Activated naive CD8-positive, alpha-beta T cell treated with anti-CD3 and anti-CD28 coated beads for 36 hours (primary cell): ENCODE measurements at places on chromosomes 7 and 10. TPM values are rescaled to one million over a fixed set of nuclear protein-coding genes. Genes with fewer than 3 reads are reported as not detected.

Gene PILRA
- total RNA-seq: 0.68 TPM

Gene SPDYE6
- total RNA-seq: not detected

Gene CXCL12
- not detected for total RNA-seq

Gene CSGALNACT2
- 16.8 TPM for total RNA-seq

Gene GBF1
- total RNA-seq: 29.5 TPM

Gene IKZF1
- 220 TPM for total RNA-seq

Gene KIAA1217
- total RNA-seq: 1.6 TPM

GRCh38 chr10:23073527-23073926, 21.9 kb upstream of the MSRB2 start:
- peaks cover 7% of the 10 kb centered on the region for H3K27me3 ChIP-seq
- H3K4me3 ChIP-seq: no peak overlapping the region
- no peak overlapping the region for H3K27ac ChIP-seq
- no peaks in the 10 kb centered on the region for H3K4me1 ChIP-seq

DNA sequence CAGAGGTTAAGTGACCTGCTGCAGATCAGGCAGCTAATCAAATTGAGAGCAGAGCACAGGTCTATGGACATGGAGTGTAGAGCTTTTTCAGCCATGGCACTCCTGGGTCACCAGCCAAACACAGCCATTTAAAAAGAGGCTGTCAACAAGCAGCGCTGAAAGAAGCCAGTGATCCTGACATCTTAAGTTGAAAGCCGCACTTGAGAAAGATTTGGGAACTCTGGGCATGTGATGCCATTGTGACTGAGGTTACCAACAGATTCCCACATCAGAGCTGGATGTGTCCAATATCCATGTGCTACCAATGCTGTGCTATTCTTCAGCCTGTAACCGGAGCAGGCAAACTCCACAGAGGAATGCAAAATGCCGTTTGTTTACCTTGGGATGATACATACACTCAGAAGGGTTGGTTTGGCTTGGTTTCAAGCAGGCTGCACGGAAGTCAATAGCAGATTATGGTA, 56.2 kb upstream of the ABLIM1 start:
- no peaks in the 10 kb centered on the region for H3K36me3 ChIP-seq
- H3K4me1 ChIP-seq: no peaks in the 10 kb centered on the region
- DNase-seq: no peak
- H3K27ac ChIP-seq: no peak overlapping the region

- no peaks in the 10 kb centered on the region for H3K27me3 ChIP-seq
- peaks cover 30% of the 10 kb centered on the region for H3K36me3 ChIP-seq
- DNase-seq: no peak
- H3K4me1 ChIP-seq: peaks cover 10% of the 10 kb centered on the region
- H3K27ac ChIP-seq: no peak overlapping the region
- H3K4me3 ChIP-seq: no peak overlapping the region
These were observed 28.0 kb downstream of the GLCCI1 start for GRCh38 chr7:7996568-7996967.

- DNase-seq: no peak
- no peaks in the 10 kb centered on the region for H3K4me1 ChIP-seq
- H3K27me3 ChIP-seq: peaks cover 24% of the 10 kb centered on the region
- H3K4me3 ChIP-seq: no peak overlapping the region
- H3K36me3 ChIP-seq: no peaks in the 10 kb centered on the region
These were observed 963.2 kb upstream of the CELF2 start for GRCh38 chr10:10054466-10054865.

- H3K36me3 ChIP-seq: no peaks in the 10 kb centered on the region
- H3K4me1 ChIP-seq: no peaks in the 10 kb centered on the region
- peaks cover 5% of the 10 kb centered on the region for H3K27me3 ChIP-seq
- no peak overlapping the region for H3K27ac ChIP-seq
These were observed 122.0 kb upstream of the PPP2R2D start for GRCh38 chr10:131778842-131779241.

GRCh38 chr10:90947030-90947960, 26.4 kb upstream of the ANKRD1 start:
- DNase-seq: no peak
- no peaks in the 10 kb centered on the region for H3K36me3 ChIP-seq
- H3K27me3 ChIP-seq: no peaks in the 10 kb centered on the region
- peaks cover 7% of the 10 kb centered on the region for H3K4me1 ChIP-seq
- peak overlapping the region; percentile 39 for H3K27ac ChIP-seq

DNA sequence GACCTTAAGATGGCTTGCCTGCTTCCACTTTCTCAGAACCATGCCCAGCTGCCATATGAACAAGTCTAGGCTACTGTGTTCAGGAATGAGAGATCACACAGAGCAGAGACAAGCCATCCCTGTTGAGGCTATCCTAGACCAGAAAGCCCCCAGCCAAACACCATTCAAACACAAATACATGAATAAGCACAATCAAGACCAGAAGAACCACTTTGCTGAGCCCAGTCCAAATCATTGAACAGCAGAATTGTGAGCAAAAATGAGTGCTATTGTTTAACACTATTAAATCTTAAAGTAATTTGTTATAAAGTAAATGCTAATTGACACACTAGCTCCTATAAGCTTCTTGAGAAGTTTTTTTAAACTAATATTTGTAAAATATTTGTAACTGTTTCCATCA, 79.0 kb upstream of the LYZL1 start:
- no peak for DNase-seq
- H3K36me3 ChIP-seq: no peaks in the 10 kb centered on the region
- peaks cover 19% of the 10 kb centered on the region for H3K27me3 ChIP-seq

DNA sequence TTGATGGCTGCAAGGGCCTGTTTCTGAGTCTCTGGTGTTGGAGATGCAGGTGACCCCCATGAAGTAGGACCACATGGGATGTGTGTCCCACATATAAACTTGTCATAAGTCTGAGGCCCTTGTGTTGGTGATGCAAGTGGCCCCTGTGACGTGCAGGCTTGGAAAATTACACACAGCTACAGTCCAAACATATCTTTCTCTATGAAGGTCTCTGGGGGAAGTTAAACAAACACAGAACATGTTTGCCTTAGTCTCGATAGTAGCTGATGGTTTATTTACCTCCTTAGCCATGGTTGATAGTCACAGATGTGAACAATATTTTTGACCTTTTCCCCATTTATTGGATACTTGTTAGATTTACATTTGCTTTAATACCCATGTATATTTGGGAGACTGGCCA, 64.7 kb downstream of the ADCY1 start:
- DNase-seq: no peak
- peaks cover 25% of the 10 kb centered on the region for H3K27me3 ChIP-seq
- H3K4me3 ChIP-seq: no peak overlapping the region
- H3K27ac ChIP-seq: no peak overlapping the region
- H3K36me3 ChIP-seq: no peaks in the 10 kb centered on the region

DNA sequence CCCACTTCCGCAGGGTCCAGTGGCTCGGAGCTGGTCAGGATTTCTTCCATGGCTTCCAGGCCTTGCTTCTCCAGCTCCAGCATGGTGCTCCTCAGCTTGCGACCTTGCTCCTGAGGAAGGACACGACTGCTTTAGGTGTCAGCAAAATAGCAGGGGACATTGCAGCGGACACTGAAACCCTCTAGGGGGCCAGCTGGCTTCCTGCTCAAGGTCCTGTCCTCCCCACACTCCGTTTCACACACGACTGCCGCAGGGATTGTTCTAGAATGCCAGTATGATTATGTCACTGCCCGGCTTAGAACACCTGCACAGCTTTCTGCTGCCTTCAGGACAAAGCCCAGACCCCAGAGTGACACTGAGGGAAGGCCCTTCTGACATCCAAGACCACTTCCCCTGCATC, 65.6 kb downstream of the SCRN1 start:
- no peak overlapping the region for H3K27ac ChIP-seq
- peaks cover 5% of the 10 kb centered on the region for H3K4me1 ChIP-seq
- no peaks in the 10 kb centered on the region for H3K27me3 ChIP-seq
- peaks cover 3% of the 10 kb centered on the region for H3K36me3 ChIP-seq
- no peak for DNase-seq

- peak; percentile 18 for DNase-seq
- peaks cover 43% of the 10 kb centered on the region for H3K27me3 ChIP-seq
- no peaks in the 10 kb centered on the region for H3K4me1 ChIP-seq
- H3K27ac ChIP-seq: no peak overlapping the region
- H3K4me3 ChIP-seq: no peak overlapping the region
- no peaks in the 10 kb centered on the region for H3K36me3 ChIP-seq
These were observed 106.5 kb downstream of the HTR7 start for GRCh38 chr10:90751107-90751997.

DNA sequence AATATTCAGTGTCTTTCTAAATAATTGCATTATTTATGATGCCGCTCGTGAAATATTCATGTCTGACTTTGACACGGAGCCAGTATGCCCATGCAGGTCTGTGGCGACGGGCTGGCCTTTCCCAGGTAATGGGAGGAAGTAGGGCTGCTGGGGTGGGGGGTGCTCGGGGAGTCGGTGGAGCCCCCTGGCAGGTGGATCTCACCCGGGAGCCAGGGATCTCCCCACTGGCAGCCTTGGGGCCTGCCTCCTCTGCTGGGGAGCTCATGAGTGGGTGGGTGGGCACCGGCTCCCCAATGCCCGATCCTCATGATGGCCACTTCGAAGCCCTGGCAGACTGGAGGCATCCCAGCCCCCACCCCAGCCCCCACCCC, 52.8 kb downstream of the PWWP2B start:
- DNase-seq: no peak
- no peak overlapping the region for H3K4me3 ChIP-seq
- peaks cover 24% of the 10 kb centered on the region for H3K4me1 ChIP-seq

DNA sequence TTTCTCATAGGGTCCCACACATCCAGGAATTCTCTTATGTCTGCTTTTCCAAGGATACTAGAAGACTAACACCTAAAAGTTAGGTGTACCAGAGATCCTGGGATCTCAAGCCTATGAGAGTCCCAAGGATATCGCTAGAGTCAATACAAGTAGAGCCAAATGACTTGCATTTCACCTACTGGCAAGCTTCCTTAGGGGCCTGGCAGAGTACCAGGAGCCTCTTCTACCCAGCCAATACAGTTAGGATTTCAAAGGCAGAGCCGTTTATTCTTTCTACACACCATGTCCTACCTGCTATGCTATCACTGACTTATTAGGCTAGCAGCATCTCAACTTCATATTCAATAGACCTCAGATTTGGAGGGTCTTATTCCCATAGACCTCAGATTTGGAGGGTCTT, 53.5 kb upstream of the UNC5B start:
- H3K27me3 ChIP-seq: no peaks in the 10 kb centered on the region
- DNase-seq: no peak
- H3K27ac ChIP-seq: no peak overlapping the region
- H3K4me3 ChIP-seq: no peak overlapping the region
- no peaks in the 10 kb centered on the region for H3K36me3 ChIP-seq
